Psoas muscle (tissue), 8 donors: ENCODE measurements at places on chromosomes 2 and 18. TPM values are rescaled to one million over a fixed set of nuclear protein-coding genes. Genes with fewer than 3 reads are reported as not detected.

ZNF804A gene
- total RNA-seq: not detected

CYP27A1 gene
- 46.8 TPM for total RNA-seq

- DNase-seq: no peak
Observed at GRCh38 chr18:49359732-49360444, 100.6 kb downstream of the DYM start.

DNA sequence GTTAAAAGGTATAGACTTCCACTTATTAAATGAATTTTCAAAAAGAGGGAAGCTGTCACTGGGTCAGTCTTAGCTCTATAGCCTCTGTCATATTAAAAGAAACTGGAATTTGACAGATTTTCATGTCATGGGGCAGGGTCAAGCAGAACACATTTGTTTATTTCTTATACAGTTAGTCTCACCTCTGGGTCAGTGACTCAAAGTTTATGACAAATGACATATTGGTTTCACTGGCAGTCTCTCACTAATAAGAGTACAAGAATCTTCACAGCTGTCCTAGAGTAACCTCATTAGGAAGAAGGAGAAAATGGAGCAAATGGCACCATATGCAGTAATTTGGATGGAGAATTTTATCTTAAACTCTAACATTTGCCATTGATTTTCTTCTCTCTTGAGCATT, 63.2 kb downstream of the MBD2 start:
- no peak for DNase-seq

GRCh38 chr18:29616867-29617266, 1425.7 kb downstream of the DSC3 start:
- DNase-seq: no peak

- DNase-seq: no peak
Observed at GRCh38 chr2:239025951-239026461, 178.1 kb downstream of the TWIST2 start.

- DNase-seq: no peak
Observed at GRCh38 chr2:10733566-10733925, 12.1 kb downstream of the ATP6V1C2 start.
